ENCODE measurements at places on chromosomes 4 and X. TPM values are rescaled to one million over a fixed set of nuclear protein-coding genes. Genes with fewer than 3 reads are reported as not detected.

The CTAG1A gene
- not detected for total RNA-seq

The DSPP gene
- total RNA-seq = not detected

The NUDT10 gene
- 0.43 TPM for total RNA-seq

The VSIG1 gene
- 2.4 TPM for total RNA-seq

The MXRA5 gene
- total RNA-seq = under 0.01 TPM

The CABS1 gene
- total RNA-seq = not detected

The PLK4 gene
- total RNA-seq = 31.9 TPM

The KLHL4 gene
- total RNA-seq = 33.7 TPM

The SSX2 gene
- total RNA-seq = not detected

The MMRN1 gene
- 1,074 TPM for total RNA-seq

The COL4A5 gene
- 9.3 TPM for total RNA-seq

The ADH7 gene
- not detected for total RNA-seq

The FDCSP gene
- not detected for total RNA-seq

The ENAM gene
- total RNA-seq = under 0.01 TPM

The ZFP42 gene
- 0.07 TPM for total RNA-seq

The DKK2 gene
- 6.0 TPM for total RNA-seq

The MAGEB18 gene
- not detected for total RNA-seq

The SPP1 gene
- not detected for total RNA-seq

The SHISA3 gene
- total RNA-seq = 24.2 TPM

The STPG2 gene
- 0.13 TPM for total RNA-seq

The HMX1 gene
- total RNA-seq = not detected

The PCDH10 gene
- total RNA-seq = 71.9 TPM

The PABPC1L2B gene
- total RNA-seq = not detected

The MAOA gene
- total RNA-seq = 17.2 TPM

The PRSS48 gene
- not detected for total RNA-seq

Data from thoracic aorta endothelial cell (primary cell).